NCI-H1417 (cell line): ENCODE measurements at places on chromosomes 4 and X.

DNA sequence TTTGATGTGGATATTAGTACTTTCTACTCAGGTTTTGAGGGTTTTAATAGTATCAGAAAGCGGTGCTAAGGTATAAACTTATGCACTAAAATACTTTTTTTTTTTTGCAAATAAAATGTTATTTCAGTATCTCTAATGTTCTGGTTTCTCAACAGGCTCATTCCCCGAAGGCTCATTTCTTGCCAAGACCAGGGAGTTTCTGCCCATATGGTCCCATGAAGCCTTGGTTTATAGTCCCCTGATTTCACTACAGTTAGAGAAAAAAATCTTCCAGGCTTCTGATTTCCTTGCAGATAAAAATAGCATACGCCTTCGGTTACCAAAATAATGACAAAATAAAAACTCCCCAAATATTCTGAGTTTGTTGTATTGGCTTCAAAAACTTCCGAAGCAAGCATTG is 814.2 kb upstream of the PABPC4L start:
- DNase-seq: no peak

- no peak for DNase-seq
Measured at GRCh38 chr4:95625020-95625419, 76.2 kb upstream of the UNC5C start.

GRCh38 chr4:37455301-37456131 is 211.0 kb downstream of the NWD2 start:
- DNase-seq: no peak

DNA sequence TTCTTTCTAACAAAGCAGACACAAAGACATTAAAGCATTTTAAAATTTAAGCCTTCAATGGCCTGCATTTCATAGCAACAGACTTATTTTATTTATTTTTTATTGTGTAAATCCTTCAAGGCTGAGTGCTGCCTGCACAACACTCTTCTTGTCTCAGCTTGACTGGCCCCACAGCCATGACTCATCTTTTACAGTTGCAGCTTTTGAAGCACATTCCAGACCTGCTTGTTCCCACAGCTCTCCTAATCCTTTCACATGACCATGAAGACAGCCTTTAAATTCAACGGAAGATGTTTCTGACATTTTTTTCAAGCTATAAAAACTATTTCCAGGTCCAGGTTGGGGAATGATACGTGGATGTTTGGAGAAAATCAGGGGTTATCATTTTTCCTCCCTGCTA is 276.9 kb upstream of the TACR3 start:
- no peak for DNase-seq

- no peak for DNase-seq
Measured at GRCh38 chr4:86368433-86368832, 8.6 kb upstream of the MAPK10 start.

DNA sequence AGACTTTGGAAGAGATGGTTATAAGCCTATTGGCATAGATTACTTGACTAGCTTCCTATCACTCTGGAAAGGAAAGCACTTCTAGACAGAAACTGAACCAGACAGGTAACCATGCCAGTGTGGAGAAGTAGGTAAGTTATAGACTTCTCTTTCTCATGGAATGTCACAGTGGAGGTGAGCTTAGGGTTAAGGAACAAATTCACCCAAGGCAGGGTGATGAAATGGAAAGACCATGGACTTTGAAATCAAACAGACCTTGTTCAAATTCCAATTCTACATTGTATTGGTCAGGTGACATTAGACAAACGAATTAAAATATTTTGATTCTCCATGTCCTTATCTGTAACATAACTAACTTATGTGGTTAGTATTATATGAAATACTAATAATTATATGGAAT is 7.7 kb upstream of the RAP1GDS1 start:
- DNase-seq: no peak

DNA sequence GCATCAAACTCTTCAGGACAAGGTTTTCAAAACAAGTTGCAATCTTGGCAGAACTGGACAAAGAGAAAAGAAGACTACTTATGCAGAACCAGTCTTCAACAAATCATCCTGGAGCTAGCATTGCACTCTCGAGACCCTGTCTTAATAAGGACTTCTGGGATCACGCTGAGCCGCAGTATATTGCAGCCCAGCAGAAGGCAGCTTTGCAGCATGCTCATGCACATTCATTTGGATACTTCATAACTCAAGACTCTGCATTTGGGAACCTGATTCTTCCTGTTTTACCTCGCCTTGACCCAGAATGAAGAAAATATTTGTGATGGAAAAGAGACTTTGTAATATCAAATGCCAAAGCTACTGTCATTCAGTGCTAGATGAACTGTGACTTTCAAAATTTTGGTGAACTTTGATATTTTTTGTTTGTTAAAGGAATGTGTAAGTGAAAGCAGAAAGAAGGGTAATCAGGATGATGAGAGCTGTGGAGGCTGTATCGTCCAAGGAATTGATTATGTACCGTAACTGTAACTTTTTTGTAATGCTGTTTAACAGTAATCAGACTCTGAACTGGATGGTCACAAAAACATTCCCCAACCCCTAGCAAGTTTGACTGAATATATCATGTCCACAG is 27.2 kb downstream of the HSPA4L start:
- no peak for DNase-seq

DNA sequence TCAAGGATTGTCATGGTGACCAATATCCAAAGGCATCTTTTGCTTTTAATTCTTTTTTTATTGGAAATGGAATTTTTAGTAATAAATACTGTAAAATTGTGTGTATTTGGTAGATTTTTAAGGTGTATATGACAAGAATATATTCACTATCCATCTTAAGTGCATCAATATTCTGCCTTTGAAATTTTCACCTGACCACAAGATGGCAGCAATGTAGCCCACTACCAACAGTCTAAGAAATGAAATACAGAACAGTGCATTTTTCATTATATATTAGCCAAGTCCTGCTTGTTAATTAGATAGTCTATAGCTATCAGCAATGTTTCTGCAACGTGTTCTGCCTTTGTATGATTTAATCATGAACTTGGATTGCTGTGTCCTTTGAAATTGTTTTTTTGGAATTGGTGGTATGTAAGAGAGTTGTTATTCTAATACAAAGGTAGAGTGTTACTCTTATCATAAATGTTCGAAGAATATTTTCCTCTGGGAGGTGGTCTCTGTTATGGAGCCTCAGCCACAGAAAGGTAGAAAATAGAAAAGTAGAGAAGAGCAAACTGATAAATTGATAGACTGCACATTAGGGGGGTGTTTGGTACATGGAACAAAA is 38.2 kb downstream of the HPGDS start:
- DNase-seq: no peak

DNA sequence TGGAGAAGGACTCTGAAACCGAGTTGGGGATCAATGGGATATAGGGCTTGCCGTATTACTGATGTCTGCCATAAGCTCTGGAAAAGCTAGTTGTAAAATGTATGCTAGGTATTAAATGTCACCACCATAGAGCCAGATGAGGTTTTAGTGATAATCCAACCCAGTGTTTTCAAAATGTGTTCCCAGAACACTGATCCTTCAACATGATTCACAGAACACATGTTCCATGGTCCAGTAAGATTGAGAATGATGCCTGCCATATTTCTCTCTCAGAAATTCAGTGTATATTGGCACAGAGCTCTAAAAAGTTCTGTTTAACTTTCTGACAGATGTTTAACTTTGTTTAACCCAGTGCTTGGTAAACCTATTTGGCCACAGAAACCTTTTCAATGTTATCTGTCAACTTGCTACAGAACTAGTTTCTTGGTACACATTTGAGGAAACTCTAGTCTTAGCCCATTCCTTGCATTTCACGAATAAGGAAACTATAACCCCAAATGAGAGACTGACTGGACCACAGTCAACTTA is 160.2 kb downstream of the PALLD start:
- DNase-seq: no peak

DNA sequence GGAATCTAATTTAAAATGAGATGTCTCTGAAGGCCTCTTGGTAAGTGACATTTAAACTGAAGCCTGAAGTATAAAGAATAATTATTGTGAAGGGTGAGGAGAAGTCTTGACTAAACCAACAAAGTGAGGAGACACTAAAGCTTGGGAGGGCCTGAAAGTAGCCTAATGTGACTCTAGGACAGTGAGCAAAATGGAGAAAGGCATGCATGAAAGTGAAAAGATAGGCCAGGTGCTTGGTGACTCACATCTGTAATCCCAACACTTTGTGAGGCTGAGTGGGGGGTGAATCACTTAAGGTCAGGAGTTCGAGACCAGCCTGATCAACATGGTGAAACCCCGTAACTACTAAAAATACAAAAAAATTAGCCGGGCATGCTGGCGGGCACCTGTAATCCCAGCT is 46.9 kb upstream of the SMARCAD1 start:
- DNase-seq: no peak
